ENCODE measurements at places on chromosomes 1 and 21.
A peak's percentile ranks its signal among the peaks of the same experiment; 100 is the strongest.

GRCh38 chr1:63829349-63830327 lies 55.8 kb downstream of the ROR1 start:
- DNase-seq: no peak

DNA sequence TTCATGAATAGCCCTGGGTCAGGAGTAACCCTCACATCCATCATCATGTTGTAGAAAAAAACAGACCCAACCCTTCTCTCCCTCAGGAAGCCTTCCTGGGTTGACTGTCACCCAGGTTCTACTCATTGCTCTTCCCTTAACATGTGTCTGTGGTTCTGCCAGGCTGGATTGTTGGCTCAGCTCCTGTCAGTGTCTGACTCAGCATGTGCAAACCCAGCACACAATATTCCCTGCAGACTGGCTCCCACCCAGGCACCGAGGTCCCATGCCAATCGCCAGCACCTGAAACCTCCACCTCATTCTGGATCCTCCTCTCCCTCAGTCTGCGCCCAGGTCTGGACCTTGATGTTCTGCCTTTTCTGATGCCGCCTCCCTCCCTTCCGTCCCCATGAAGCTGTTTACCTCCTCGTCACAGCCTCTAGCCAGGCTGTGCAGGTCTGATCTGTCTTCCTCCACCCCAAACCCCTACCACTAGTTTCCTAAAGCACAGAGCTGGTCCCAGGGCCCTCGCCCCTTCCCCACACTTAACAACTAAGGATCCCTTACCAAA lies 4.3 kb upstream of the S100A8 start:
- DNase-seq: peak; percentile 6

GRCh38 chr1:7646981-7647901 lies 123.9 kb upstream of the VAMP3 start:
- DNase-seq: peak; percentile 52

- DNase-seq: no peak
Observed at GRCh38 chr1:157145076-157145475, 6.9 kb upstream of the ETV3 start.

GRCh38 chr1:86756062-86756406 lies 51.7 kb downstream of the SH3GLB1 start:
- no peak for DNase-seq

- DNase-seq: no peak
Observed at GRCh38 chr1:17200246-17200645, 4.7 kb upstream of the PADI1 start.

GRCh38 chr1:171219346-171220080 lies 28.8 kb upstream of the FMO1 start:
- DNase-seq: no peak

GRCh38 chr1:8213136-8213535 lies 104.8 kb upstream of the SLC45A1 start:
- DNase-seq: no peak

DNA sequence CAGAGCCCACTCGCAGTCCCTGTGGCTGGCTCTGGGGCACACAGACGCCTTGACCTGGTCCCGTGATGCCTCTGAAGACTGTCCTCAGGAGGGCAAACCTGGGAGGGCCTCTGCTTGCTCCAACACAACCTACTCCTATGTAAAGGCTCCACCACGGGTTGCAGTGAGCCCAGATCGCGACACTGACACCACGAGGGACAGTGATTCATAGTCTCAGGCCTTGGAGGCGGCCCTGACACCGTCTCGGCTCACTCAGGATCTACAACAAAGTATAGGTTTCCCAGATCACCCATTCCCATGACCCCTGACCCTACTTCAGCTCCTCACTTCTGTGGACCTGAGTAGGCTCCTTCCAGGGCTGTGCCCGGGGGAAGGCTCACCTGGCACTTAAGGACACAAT lies 28.0 kb downstream of the NOL9 start:
- no peak for DNase-seq

DNA sequence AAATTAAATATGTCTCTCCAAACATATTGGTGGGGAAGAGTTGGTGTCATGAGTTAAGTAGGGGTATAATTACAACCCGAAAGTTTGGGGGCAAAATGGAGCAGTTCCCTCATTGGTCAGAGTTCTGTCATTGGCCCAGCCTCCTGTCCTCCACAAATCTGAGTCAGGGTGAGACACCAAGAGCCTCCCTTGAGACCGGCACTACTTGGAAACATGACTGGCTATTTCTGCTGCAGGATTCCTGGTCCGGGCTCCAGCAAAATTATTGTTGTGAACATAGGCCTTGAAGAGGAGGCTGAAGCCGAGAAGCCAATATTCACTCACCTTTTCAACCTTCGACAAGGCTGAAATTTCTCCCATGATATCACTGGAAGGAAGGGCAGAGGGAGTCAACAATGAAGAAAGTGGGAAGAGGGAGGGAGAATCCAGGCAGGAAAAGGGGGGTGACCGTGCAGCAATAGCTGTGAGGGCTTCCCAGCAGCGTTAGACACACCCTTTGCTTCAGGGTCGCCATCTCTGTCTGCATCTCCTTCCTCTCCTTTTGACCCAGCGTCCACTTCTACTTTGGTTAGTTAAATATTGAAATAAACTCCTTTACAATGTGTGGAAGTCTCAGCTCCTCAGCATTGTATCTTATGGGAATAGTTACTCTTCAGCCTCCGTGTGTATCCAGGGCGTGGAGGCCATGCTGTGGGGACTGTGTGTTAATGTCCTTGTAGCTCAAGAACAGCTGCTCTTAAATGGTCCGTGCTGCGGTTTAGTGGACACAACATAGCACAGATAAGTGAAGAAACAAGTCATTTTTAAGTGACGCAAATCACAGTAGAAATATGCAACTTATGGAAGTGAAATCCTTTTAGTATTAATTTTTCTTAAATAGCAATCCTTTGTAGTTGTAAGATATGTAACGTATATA lies 307.4 kb downstream of the DISC1 start:
- DNase-seq: no peak

GRCh38 chr1:54018635-54019034 lies 649 bp upstream of the LDLRAD1 start:
- DNase-seq: no peak

- peak; percentile 61 for DNase-seq
Observed at GRCh38 chr1:39142401-39143060, 62.0 kb upstream of the MACF1 start.

- no peak for DNase-seq
Observed at GRCh38 chr1:159849626-159850366, 12.7 kb downstream of the VSIG8 start.

DNA sequence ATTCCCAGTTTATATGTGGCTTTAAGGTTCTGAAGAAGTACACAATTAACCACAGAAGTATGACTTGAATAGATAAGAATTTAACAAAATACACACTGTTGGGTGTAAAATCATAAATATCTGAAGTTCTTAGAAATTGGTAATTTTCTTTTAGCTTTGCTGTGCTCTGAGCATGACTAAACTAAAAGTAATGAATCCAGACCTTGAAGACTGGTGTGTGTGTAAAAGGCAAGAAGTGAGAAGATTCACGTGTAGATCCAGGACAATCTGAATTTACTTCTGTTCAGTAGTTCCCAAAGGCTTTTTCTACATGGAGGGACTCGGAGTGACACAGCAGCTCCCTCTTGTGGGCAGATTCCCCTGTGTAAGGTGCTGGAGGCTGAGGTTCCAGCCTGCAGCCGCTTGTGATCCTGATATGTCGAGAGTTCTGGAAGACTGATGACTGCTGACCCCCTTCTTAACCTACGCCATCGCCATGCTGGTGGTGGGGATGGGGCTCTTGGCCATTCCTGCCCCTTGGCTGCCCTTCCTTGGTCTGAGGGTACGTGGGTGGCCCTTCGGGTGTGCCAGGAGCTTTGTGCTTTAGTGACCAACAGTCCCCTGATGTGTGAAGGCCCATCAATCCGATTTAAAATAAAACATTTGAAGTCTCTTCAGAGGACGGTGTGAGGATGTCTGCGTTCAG lies 62.7 kb downstream of the ADARB1 start:
- peak; percentile 74 for DNase-seq

- DNase-seq: no peak
Observed at GRCh38 chr21:38173276-38174035, 83.3 kb upstream of the KCNJ15 start.

- no peak for DNase-seq
Observed at GRCh38 chr1:110430366-110430765, 20.6 kb upstream of the PROK1 start.

DNA sequence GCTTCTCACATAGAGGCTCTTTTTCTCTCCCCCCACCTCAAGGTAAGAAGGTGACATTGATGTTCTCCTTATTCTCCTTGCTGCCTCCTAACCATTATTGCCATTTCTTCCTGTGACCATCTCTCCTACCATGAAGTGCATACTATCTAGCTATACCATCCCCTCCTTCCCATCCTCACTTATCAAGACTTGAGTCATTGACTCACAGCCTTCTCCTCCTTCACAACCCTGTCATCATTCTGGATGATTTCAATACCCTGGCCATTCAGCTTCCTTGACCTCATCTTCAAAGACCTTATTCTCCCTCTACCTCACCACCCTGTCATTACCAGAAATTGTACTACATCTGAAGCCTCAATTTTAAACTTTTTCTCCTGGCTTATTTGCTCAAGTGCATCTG lies 10.9 kb upstream of the HIPK1 start:
- DNase-seq: no peak

- DNase-seq: no peak
Observed at GRCh38 chr1:54540582-54541295, 7.3 kb upstream of the ACOT11 start.

- no peak for DNase-seq
Observed at GRCh38 chr1:117414943-117415342, 47.7 kb downstream of the MAN1A2 start.

GRCh38 chr1:113905435-113905861 lies 322 bp downstream of the DCLRE1B start:
- peak; percentile 14 for DNase-seq

DNA sequence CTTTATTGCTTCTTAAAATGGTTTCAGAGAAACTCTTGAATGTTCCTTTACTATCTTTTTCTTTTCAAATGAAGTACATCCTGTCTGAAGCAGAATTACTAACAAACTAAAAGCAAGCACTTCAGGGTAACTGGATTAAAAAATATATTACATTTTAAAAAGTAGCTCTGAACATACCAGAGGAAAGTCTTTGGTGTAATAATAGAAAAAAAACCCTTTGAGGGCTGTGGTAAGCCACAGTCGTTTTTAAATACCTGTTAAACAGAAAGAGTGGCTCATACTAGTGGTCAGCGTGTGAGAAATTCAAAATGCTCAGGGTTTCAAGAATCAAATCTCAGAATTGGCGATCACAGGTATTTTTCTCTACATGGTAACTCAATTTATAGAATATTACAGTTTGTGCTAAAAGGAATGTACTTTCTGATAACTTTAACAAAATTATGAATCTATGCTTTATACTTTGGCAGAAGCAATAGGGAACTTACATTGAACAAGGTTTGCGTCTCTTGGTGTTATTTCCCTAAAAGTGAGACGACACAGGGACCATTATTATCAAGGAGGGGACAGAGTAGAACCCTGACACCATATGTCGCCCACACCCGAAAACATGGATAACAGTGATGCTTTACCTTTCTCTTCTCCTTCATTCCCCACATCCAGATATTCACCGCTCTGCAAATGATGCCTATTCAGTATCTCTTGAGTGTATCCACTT lies 97.0 kb upstream of the DPH5 start:
- no peak for DNase-seq

- DNase-seq: peak; percentile 76
Observed at GRCh38 chr1:39102537-39103327, 76.6 kb downstream of the NDUFS5 start.

DNA sequence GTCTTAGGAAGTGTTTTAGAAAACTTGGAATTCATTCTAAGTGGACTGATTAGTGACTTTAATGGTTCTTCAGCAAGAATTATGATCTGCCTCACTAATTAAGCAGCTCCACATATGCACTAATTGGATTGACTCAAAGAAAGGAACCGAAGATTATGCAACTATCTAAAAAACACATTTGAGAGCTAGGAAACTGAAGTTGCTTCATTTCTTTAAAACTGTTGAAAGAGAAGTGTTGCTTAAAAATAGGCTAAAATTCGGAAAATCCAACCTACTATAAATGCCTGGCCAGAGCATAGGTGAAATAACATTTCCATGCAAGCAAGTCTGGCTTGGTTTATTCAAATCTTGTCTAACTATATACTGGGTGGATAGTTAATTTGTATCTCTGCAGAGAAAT lies 502.9 kb upstream of the ZRANB2 start:
- DNase-seq: no peak

DNA sequence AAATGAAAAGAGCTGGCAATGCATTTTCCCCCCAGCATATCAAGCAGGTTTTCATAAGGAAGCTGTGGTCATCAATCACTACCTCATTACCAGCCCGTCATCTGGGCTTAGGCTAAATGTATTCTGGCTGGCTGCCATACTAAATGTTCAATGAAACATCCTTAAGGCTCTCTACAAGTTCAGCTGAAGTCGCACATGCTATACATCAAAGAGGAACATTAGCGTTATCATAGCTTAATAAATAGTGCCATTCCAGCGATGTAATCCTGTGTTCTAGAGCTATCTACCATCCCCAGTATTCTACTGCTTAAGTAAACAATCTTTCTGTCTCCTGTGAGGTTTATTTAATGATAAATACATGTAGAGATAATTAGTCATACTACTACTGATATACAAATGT lies 288.8 kb downstream of the DPYD start:
- no peak for DNase-seq

DNA sequence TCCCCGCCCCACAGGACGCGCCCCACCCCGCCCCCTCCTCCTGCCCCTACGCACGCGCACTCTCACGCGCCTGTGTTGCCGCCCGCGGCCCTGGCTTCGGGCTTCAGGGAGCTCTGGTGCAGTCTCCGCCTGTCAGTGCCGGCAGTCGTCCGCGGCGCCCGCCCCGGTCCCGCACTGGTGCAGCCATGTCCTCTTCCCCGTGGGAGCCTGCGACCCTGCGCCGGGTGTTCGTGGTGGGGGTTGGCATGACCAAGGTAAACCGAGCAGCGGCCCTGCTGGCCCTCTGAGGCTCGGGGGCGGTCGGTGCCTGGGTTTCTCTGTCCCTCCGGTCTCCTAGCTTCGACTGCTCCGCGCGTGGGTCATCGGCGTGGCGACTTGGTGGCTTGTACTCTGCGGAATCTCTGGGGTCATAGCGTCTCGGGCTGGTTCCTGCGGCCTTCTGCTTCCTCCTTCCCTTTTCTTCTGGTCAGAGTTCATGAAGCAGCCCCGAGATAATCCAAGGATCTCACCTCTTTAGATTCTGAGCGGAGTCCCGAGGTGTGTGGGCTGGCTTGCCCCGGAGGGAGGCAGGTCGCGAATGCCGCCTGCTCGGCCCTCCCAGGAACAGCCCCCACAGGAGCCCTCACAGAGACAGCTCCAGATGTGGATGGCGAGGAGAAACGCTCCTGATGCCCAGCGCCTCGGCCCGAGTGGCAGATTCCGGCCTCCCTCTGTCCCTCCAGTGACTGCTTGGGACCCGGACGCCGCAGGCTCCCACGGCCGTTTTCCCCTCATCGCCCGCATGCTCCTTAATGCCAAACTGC lies at the start of gene SCP2:
Gene SCP2 (plus strand): TSS at position 65 of the 803 bp plus-strand sequence. CDS start 121 bp downstream, at position 186.
- DNase-seq: peak; percentile 80
